Immature natural killer cell (primary cell): ENCODE measurements at places on chromosomes 5 and 9.

DNA sequence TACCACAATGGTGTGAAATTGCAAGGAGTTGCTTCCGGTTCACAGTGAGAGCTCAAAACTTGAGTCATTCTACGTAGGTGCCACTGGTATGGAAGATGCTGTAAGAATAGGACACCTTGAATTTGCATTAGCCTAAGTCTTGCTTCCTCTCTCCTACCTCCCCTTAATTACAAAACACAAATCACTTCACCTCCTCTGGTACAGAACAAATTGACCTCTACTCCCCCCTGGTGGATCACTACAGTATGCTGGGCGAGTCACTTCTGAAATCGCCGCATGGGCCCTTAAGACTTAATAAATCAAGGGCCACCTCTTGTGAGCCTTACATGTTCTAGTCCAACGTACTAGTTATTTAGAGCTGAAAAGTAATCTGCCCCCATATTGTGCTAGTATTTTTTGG, 145.3 kb upstream of the SMARCA2 start:
- no peak for DNase-seq

GRCh38 chr5:101153526-101153925, 250.4 kb upstream of the ST8SIA4 start:
- no peak for DNase-seq

- DNase-seq: peak; percentile 6
These were observed 424.0 kb upstream of the IRX4 start for GRCh38 chr5:2306711-2307110.

DNA sequence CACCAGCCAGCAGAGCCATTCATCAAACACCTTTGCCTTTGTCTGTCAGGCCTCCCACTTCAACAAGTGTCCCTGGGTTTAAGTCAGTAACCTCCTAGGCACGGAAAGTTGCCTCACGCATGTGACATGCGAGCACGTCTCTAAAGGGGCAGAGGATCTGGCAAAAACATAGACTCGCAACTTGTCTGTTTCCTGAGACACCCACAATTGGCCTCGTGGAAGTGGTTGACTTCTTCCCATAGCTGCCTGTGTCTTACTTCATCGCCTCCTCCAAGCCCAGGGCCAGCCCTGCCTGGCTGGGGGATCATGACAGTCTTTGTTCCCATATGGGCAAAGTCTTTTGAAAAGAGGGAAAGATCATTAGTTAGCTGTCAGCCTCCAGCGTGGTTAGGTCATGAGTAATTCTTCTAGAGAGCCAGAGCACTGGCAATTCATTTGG, 35.5 kb upstream of the GLRX start:
- no peak for DNase-seq

GRCh38 chr9:121651008-121651294, 483 bp upstream of the DAB2IP start:
- DNase-seq: no peak

DNA sequence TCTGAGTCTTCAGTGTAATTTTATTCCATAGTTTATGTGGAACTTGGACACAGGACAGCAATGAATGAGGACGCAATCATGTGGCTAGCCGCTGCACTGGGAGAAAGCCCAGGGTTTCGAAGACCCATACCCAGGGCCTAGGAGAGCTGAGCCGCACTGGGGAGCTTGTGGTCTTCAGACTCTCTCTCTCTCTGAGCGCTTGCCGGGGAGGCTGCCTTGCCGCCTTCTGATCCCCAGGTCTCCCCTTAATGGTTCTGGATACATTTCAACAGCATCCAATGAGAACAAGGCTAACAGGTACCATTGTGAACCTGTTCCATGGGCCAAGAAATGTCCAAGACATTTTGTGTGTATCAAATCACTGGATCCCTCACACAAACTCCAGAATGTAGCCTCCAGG, 383.4 kb downstream of the ICE1 start:
- DNase-seq: no peak

GRCh38 chr5:6712577-6713273, 507 bp upstream of the TENT4A start:
- peak; percentile 99 for DNase-seq

DNA sequence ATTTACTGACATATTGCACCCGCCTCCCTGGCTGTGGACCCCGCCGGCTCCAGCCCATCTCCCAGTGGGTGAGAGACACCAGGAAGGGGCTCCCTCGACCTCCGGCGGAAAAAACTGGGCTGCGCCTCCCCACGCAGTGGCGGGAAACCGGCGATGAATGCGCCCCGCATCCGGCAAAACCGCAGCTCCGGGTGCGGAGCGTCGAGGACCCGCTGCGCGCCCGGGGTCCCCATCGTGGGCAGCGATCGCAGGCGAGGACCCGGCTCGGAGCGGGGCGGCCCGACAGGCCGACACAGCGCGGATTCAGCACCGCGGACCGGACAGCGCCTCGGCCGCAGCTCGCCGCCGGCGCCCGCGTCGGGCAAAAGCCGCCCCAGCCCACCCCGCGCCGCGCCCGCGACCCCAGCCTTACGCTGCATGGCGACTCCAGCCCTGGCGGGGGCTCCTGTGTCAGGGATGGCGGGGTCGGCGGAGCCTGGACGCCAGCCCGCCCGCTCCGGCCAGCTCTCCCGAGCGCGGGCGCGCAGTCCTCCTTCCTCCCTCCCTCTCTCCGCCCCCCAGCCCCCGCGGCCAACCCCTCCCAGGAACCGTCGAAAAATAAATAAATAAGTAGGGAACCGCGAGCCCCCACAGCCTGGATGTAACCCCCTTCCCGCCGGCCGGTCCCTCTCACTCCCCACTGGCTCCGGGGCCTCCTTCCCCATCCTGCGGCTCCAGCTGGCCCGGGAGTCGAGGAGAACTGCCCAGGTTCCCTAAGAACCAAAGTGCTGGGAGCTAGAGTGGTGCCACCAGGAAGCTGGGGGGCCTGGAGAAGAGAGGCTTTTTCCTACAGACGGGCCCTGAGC, 3.1 kb downstream of the LHX3 start:
- no peak for DNase-seq

DNA sequence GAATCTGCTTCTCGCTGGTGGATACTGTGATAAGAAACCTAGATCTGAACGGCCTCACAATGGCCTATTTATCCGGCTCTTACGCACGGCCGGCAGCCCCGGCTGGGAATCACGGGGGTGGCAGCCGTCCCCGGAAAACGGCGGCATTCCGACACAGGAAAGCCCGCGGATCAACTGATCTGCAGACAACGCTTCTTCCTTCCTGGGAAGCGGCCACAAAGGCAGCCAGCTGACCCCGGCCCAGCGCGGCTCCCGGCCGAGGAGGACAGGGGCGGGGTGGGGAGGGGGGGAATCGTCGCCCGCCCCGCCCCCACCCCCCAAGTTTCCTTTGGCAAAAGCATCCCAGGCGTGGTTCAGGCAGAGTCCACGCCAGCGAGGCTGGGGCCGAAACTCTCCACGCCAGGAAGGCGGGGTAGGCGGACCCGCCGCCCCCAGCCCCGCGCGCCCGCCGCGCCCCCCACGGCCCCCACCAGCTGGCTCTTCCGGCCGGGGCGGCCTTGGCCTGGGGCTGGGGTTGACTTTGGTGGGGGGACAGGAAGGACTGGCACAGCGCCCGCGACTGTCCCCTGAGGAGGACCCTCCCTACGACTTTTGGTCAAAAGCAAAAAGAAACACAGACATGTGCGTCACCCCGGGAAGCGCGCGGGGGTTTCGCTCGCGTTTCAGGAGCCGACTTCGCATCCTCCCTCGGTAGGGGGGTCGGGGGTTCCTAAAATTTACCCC, 247.7 kb upstream of the ANKRD55 start:
- DNase-seq: peak; percentile 10

DNA sequence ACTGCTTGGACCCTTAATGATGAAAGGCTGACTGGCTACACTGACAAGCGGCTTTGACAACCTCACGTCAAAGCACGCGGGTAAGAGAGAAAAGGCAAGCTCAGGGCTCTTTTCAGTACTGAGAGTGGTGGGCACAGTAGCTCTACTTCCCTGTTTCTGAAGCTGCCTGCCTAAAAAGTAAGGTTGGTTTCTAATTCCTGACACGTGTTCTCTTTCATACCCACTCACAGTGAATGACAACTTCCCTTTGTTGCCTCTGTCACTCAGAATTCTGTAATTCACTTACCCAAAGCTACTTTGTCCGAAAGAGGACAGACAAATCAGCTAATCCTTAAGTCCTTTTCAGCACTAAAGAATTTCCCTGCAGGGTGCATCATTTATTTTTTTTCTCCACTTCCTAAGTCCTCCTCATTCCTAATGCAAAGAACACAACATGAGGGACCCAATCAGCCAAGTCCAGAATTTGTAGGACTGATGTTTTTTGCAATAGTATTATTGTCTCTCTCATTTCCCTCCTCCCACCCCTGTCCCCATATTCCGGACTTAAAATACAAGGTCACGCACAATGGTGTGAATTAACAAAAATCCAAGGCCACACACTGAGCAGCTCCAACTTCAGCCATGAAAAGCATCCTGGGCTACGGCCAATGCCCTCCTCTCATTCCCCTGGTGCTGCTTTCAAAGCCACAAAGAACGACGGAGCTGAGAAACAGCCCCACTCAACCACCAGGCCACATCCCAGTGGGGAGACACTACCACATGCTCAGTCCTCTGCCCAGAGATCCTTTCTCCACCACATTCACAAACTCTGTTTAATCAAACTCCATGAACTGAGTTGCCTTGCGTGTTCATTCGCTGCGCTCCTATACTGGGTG, 221.0 kb downstream of the TSSK1B start:
- no peak for DNase-seq

GRCh38 chr5:176854164-176854563, 43.8 kb downstream of the UNC5A start:
- DNase-seq: no peak

DNA sequence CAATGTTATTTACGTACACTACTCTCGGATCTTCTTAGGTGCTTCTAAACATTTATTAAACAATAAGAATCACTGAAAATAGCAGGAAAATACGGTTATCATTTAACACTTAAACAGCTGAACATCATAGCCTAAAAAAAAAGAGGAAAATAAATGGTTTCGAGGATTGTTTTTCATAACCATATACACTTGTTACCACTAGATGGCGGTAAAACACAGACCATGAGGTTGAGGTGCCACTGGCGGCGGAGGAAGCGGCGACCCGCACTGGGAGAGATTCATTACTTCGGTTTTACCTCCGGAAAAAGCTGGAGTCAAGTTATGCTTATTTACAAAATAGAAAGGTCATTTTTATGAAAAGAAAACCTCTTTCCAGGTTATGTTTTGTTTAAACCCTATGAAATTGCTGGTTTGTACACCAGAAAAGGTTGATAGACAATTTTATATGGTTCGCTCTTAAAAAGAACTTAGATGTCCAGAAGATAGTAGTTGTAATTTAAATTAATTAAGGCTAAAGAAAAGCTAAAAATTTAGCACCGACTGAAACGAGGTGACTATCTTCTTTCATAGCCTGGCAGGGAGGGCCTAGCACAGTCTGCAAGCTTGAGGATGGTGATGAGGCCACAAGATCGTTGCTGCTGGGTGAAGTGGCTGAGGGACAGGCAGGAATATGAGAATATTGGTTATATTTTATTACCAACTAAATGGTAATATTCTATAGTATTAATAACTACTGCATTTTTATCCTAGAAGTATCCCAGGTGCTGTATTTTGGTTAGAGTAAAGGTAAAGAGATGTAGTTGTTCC, 605.7 kb downstream of the RAB3C start:
- peak; percentile 65 for DNase-seq

DNA sequence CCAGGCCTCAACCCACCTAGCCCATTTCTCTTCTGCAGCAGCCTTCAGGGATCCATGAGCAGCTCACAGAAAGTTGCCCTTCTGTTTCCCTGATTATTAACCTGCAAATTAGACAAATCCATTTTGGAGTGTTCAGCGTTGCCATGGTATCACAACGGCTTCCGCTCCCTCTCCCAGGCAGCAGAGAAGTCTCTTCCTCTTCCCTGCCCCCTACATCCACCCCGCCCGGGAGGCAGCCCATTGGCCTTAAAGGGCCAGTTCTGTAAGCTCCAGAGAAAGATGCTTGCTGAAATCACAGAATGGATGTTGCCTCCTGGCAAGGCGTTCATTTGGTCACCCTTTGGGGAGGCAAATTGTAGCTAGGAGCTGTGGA, 47.7 kb upstream of the BOD1 start:
- DNase-seq: no peak

- no peak for DNase-seq
These were observed 101.0 kb downstream of the NR3C1 start for GRCh38 chr5:143302341-143303045.

DNA sequence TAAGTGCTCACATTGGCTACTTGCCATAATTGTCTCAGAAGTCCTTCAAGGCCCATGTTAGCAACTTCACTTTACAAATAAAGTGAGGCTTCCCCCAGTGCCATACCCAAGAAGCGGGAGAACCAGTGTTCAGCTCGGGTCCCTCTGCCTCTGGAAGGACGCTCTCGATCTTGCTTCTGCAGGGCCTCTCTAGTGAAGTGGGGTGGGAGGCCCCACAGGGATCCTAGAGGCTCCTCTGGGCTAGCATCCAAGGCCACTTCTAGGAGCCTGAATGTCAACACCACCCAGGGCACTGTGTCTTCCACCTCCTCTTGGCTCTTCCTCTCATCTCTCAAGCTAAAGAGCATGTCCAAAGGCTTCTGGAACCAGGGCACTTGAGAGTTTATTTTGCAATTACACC, 282.5 kb downstream of the GADD45G start:
- DNase-seq: no peak

DNA sequence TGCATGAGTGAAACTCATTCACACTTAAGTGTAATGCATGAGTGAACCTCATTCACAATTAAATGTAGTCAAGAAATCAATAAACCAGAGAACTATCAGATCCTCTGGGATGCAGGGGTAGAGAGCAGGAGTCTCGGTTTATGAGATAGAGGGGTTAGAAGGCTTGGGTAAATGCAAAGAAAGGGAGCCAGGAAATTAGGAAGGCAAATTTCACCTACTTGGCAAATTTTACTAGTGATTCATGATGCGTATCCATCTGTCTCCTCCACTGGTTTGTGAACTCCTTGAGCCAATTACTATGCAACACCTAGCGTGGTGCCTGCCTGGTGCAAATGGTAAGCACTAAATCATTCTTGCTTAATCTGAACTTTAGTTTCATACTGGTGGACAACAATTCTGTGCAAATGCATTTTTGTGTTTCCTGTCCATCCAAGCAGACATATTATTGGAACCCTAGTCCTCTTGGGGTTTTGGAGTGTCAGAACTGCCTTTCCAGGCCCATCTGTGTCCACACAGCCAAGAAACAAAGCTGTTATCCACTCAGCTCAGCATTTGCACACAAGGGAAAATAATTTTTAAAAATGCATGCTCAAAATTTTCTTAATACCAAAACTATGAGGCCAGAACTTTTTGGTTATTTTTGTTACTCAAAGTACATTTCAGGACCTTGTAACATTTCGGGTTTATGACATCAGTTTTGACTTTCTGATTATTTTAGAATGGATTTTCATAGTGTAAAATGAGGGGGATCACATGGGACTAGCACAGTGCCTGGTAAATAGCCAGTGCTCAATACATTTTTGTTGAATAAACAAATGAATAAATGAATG, 5.2 kb downstream of the HAPLN1 start:
- no peak for DNase-seq

- no peak for DNase-seq
These were observed 147.1 kb downstream of the ENC1 start for GRCh38 chr5:74493411-74493810.
